Fibroblast of gingiva (primary cell): ENCODE measurements at places on chromosomes 1 and 21.

GRCh38 chr1:173020138-173020750 is 30.5 kb downstream of the TNFSF18 start:
- DNase-seq = no peak

GRCh38 chr1:57470036-57470435 is 46.2 kb upstream of the DAB1 start:
- DNase-seq = peak; percentile 62

- DNase-seq = peak; percentile 65
These were observed 35.2 kb downstream of the GORAB start for GRCh38 chr1:170567214-170567613.

DNA sequence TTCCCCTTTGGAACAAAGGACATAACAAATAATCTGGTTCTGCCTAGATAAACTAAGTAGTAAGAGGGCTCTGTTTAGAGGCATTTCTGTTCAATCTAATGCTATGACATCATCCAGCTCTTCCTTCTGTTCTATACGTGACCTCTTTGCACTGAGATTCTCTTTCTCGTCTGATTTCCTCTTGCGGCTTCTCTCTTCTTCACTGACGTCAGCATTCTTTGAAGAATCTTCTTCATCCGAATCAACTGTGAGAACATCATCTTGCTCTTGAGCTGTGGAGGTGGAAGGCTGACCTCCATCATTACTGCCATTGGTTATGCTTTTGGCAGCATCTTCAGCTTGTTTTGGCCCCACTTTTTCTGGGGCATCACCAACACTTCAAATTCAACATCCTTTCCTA is 130.4 kb downstream of the HS2ST1 start:
- no peak for DNase-seq

GRCh38 chr1:202860744-202861419 is 28.1 kb downstream of the RABIF start:
- DNase-seq = no peak

DNA sequence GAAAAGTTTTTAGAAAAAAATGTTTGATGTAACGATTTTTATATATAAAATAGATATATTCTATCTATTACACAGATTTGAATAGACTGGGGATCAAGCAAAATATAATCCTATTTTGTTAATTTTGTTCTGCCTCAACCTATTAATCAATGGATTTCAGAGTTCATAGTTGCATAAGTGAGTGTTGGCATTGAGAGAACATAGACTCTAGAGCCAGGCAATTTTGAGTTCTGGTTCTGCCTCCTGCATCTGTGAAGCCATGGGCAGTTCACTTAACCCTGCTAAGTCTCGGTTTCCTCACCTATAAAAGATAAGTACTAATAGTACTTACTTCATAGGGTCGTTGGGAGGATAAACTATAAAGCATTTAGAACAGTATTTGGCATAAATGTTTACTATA is 13.6 kb upstream of the PKN2 start:
- DNase-seq = no peak

GRCh38 chr1:43786960-43787359 is 79.6 kb downstream of the ST3GAL3 start:
- peak; percentile 89 for DNase-seq

- no peak for DNase-seq
These were observed 64.7 kb upstream of the ANGPTL1 start for GRCh38 chr1:178935610-178936009.

GRCh38 chr1:45612941-45613579 is 10.8 kb downstream of the CCDC17 start:
- DNase-seq = no peak

DNA sequence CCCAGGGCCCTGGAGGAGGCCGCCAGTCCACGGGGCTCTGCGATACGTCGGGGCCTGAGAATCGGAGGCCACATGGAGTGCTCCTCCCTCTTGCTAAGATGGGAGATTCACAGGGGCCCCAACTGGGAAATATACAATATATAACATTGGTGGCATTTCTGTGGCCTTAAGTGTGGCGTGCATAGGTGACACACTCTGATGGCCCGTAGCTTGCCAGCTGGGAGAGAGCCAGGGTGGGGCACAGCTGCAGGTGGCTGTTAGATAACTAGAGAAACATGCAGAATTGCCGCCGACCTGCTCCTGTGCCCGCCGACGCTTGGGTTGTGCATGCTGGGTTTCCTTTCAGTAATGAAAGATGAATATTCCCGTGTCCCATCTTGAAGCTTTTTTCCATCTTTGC is 30.1 kb downstream of the UMODL1 start:
- no peak for DNase-seq

- no peak for DNase-seq
These were observed 47.6 kb downstream of the SLX9 start for GRCh38 chr21:44987301-44987885.

GRCh38 chr1:247574664-247575063 is 13.5 kb upstream of the OR2G2 start:
- DNase-seq = no peak

- peak; percentile 91 for DNase-seq
These were observed 66.7 kb downstream of the MAGI3 start for GRCh38 chr1:113456967-113457366.

- DNase-seq = no peak
These were observed 3.5 kb upstream of the PRAMEF12 start for GRCh38 chr1:12769976-12770505.

DNA sequence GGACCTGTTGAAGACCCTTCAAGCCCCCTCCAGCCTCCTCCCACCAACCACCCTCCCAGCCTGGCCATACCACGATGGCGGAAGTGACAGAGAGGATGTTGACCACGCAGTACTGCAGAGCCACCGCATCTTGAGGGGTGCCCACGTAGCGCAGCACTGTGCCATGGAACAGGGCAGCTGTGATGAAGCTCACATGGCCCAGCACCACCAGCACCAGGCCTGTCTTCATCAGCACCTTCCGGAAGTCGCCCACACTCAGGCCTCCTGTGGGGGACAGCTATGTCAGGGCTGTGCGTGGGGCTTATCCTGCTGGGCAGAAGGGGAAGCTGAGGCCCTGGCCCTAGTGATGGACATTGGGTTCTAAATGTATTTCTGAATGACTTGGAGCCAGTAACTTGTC is 3.1 kb downstream of the TMEM54 start:
- no peak for DNase-seq

GRCh38 chr1:41711581-41711980 is 207.1 kb downstream of the HIVEP3 start:
- DNase-seq = no peak

- no peak for DNase-seq
These were observed 392.7 kb downstream of the MATN1 start for GRCh38 chr1:30330644-30331043.

DNA sequence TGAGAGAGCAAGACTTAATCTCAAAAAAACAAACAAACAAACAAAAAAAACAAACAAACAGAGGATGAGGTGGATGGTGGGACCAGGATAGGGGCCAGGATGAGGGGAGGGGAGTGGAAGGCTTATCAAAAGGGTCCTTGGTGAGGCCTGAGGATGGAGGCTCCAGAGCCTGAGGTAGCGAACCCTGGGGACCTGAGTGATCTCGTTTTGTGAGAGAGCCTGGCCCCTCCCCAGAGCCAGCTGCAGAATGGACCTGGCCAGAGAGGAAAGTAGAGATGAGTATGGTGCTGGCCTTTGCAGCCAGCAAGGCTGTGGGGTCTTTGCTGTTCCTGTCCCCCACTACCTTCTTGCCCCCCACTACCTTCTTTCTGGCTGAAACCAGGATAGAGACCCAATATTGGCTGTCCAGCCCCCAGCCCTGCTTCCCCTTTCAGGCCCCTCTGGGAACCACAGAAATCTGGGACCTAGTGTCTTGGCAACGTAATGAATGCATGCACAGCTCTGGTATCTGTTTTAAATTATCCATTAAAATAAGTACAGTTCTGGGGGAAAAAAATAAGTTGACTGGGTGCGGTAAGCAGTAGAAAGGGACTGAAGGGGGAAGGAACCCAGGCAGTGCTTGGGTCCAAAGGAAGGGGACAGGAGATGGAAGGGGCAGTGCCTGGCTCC is 1.1 kb upstream of the LMNA start:
- DNase-seq = peak; percentile 76

DNA sequence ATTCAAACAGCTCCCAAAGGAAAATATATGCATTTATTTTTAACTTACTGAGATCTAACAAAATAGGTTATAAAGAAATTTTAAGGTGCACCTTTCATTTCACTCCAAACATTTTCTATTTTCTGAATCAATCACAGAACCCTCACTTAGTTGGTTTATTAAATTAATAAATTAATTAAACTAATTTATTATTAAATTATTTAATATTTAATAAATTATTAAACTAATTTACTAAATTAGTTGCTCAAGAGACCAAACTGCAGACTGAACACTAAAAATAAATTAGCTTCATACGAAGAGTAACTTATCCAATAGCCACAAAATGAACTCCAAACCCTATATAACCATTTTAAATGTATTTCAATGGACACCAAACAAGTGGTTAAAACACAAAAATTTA is 68.0 kb downstream of the PRPF38A start:
- DNase-seq = no peak

- no peak for DNase-seq
These were observed 4.7 kb upstream of the SLC19A1 start for GRCh38 chr21:45546636-45547544.
